Glomerular endothelial cell (primary cell): ENCODE measurements at places on chromosomes 12 and 14.

- no peak for DNase-seq
Measured at GRCh38 chr12:99453836-99454538, 193.6 kb upstream of the GARIN6 start.

- no peak for DNase-seq
Measured at GRCh38 chr12:126397071-126397581, 1331.9 kb downstream of the AACS start.

DNA sequence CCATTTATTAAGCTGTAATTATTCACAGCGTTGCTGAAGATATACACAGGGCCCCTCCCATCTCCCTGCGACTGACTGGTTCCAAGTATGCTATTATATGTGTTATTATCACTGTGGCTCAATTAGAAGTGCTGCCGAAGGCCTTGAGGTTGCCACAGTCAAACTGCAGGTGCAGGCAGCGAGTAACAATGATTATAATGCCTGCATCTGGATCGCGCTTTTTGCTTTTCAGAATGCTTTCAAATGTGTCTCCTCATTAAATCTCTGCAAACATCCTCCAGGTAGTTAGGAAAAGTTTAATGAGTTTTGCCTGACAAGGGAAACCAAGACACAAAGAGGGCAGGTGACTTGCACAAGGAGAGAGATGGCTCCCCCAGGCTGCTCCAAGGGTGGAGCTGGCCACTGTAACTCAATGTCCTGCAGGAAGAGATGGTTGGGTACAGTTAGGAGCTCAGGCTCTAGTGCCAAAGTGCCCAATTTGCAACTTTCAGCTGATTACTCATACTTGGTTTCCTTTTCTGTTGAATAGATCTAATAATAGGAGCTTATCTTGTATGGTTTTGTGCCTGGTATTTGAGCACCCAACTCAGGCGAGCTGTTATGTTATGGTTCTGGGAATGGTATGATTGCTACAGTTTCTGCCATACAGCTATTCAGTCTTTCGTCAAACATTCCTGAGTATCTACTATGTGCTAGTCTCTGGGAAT lies 1.7 kb upstream of the SYNE3 start:
- no peak for DNase-seq

DNA sequence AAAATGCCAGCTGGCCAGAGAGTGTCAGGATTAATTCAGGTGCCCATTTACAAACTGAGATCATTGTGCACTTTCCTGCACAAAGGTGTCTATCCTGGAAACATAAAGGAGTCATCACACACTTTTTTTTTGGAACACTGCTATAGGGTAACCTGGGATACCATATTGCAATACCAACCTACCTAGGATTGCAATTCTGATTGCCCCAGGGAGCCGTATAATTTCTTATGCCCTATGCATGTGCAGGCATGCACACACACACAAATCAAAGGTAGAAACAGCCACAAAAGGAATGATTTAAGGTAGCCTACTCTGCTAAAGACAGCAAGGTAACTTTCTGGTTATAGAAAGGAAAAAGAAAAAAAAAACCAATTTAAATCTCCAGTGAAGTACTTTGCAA lies 285.3 kb upstream of the KITLG start:
- no peak for DNase-seq

- no peak for DNase-seq
Measured at GRCh38 chr12:56785141-56785865, 22.2 kb downstream of the HSD17B6 start.

- DNase-seq = no peak
Measured at GRCh38 chr12:57452181-57452936, 2.7 kb upstream of the INHBE start.

DNA sequence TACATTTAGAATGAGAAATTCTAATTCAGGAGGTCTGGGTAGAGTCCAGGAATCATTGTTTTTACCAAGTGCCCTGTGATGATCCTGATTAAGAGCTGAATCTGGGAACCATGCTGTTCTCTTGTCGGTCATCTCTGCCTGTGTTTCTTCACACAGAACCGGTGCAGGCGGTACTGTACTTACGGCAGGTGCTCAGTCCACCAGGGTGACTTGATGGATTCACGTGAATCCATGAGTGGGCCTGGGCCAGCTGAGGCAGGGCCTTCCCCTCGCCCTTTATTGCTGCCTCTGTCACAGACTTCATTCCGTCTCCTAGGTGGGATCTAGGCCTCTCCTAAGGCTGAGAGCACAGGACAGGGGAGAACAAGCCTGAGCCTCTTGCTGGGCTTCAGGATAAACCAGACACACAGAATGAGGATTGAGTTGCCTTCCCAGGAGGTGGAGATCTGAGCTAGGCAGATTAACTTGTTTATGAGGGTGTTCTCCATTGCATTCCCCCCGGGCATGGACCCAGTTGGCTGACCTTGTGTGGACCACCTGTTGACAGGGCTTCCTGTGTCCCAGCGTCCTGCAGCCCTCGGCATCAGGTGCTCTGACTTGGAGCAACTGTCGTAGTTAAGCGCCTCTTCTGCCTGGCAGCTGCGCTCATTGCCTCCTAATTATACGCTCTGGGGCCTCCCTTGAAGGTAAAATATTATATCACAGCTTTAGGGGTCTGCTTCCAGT lies 42.1 kb downstream of the B4GALNT3 start:
- DNase-seq = no peak

DNA sequence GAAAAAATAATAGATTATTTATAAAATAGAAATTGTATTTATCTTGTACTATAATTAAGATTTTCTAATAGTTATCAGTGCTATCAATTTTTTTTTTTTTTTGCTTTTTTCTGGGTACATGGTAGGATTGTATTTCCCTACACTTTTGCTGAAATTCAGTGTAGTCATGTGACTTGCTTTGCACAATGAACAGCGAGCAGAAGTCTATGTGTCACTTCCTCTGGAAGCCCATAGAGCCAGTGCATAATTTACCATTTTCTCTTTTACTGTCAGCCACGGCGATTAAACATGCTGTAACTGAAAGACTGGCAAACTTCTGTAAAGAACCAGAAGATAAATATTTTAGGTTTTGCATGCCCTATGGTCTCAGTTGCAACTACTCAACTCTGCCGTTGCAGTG lies 80.8 kb upstream of the PPP1R12A start:
- no peak for DNase-seq

DNA sequence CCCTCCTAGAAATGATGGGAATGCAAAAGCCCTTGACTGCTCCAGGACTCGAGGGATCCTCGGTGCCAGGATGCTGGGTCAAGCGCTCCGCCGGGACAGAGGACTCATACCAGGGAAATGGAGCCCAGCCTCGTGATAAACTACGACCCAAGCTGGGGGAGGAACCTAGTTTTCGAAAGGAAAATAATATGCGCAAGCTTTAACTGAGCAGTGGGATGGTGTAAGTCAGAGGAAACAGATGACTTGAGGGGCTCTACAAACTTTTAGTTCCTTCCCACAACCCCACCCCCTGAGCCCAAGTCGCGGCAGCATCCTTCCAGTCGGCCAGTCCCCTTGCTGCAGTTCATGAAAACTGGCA lies 654 bp upstream of the SUPT16H start:
- DNase-seq = no peak
